GM03348 (cell line): ENCODE measurements at places on chromosomes 1 and 21.

GRCh38 chr1:23097316-23097715, 71.3 kb downstream of the LUZP1 start:
- no peak for DNase-seq

DNA sequence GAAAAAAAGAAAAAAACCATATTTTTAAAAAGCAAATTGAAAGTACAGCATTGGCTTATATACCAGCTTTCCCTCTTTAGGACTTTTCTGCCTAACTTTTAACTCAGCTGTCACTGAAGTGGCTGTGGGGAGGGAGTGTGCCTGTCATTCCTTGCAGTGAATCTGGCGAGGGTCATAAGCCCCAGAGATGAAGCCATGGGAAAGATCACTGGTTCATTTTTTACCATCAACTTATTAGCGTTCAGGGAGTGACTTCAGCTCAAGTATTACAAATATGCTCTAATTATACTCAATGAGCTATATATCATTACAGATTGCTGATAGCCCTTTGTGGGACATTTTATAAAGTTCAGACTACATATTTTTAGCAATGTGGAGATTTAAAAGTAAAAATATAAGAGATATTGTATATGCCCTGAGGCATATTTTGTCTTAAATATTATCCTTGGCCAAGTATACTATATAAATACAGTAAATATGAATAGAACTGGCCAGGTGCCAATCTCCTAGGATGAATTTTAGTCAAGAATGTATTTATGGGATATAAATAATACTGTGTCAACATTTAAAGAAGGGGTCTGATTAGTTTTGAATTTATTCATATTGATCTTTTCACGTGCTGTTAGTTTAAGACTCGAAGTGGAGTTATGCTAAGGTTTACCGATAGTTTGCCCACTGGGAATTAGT, 4.4 kb downstream of the TGFB2 start:
- DNase-seq = no peak

DNA sequence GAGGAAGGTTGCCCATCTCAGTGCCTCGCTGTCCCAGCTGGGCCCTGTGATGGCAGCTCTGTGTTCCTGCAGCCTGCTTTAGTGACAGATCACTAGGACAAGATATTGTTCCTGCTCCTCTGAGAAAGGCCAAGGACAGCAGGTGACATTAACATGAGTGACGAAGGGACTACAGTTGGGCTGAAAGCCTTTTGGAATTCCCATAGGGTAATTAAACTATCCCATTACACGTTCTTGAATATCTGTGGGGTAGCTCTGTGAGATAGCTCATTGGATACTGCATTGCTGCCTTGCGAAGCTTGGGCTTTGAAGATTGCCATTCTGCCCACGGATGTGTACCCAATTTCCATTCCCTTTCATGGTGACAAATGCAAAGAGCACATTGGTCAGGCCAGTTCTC, 78.2 kb upstream of the COA6 start:
- DNase-seq = no peak

DNA sequence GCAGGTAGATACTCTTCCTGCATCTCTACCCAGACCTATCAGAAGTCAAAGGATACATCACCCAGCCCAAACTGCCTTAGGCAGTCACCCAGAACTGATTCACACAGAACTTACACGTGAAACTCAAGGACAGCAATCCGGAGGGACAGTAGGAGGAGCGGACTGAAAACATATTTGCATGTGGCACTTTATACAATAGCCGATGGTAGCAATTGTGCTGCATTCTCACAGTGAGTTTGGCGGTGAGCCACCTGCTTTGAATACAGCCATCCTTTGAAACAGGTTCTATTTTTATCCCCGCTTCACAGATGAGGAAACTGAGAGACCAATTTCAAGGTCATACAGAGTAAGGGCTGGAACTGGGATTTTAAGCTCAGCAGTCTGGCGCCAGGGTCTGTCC, 69.5 kb downstream of the EDEM3 start:
- DNase-seq = no peak

- DNase-seq = peak; percentile 12
Measured at GRCh38 chr1:96968541-96968940, 247.0 kb downstream of the PTBP2 start.

DNA sequence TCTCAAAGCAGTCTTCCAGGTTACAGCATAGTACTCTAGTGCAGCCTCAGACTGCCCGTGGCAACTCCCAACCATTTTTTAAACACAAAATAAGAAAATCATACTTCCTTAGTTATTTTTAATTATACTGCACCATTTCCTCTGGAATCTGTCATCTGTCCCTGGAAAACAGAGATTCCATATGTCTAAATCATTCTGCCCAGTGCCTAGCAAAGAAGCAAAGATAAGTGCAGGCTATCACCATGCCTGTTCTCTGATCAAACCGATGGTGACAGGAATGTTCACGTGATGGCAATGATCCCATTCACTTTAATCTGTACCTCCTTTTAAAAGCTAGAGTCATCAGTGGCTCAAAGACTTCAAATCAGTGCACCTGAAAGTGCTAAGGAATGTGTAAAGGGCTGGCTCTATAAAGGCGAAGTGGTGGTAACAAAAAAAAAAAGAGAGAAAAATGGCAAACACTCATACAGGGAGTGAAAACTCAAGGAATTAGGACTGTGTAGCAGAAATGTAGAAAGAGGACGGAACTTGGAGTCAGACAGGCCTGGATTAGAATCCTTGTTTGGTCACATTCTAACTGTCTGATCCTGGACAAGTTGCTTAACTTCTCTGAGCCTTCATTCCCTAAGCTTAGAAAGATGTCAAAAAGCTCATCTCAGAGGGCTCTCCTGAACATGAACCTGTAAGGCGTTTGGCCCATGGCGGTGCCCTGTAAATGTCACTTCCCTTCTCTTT, 9.9 kb upstream of the CCN1 start:
- no peak for DNase-seq

- DNase-seq = peak; percentile 26
Measured at GRCh38 chr1:94979656-94980581, 53.0 kb upstream of the CNN3 start.

GRCh38 chr1:110717179-110717578, 42.4 kb upstream of the KCNA3 start:
- no peak for DNase-seq

DNA sequence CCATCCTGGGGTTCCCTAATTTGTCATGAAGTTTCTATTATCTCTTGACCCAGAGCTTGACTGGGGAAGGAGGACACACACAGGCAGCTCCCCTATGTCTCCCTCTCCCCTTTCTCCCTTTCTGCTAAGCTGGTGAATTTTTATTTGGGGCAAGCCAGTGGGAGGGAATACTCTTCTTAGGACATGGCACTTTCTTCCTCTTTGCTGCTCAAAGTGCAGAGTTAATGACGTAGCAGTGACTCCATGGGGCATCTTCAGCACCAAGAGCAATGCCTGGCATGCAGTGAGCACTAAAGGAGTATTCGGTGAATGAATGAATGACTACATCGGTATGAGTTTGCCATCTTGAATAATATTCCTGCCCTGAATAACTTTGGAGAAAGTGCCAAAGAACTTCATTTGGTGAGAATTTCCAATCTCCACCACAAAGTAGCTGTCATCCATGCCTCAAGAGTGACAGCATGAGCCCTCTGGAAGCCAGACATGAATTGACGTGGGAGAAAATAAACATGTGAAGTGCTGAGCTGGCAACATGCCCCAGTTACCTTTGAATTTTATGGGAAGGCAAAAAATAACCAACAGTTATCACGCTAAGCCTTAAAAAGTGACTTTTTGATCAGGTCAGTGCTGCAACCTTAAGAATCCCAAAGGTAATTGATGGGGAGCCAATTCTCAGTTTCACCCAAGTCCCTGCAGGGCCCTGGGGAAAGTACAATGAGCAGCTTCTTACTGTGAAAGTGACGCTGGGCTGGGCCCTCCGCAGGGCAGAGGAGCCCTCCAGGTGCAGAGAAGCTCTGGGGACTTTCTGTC, 22.1 kb upstream of the ATF3 start:
- no peak for DNase-seq

DNA sequence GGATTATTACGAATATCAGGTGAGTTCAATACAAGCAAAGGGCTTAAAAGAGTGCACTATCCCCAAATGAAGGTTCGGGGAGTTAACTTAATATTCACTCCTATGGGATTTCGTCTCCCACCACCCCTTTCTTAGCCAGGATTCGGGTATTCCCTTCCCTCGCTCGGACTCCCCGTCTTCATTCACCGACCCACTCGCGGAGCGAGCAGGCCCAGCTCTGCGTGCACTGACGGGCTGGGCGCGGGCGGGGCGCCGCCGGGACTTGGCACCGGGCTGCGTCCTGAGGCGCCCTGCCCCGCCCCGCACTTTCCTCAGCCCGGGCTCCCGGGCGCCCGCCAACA, 7.7 kb upstream of the MPZL1 start:
- peak; percentile 94 for DNase-seq

GRCh38 chr1:97396463-97396862, 524.4 kb downstream of the DPYD start:
- no peak for DNase-seq

DNA sequence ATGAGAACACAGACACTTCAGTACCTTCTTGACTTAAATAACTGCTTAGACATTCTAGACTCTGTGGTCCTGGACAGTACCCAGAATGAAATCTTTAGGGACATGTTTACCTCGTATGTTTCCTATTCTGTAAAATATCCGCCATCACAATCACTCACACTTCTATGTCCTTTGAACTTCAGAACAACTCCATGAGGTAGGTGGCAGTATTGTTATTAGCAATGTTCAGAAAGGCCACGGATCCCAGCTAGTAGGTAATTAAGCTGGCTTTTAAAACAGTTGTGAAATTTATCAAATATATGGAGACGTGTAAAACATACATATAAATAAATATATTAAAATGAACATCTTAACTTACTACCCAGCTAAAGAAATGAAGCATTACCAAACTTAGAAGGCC, 83.4 kb downstream of the CACHD1 start:
- DNase-seq = no peak

GRCh38 chr1:150386592-150386991, 22.6 kb downstream of the RPRD2 start:
- no peak for DNase-seq

DNA sequence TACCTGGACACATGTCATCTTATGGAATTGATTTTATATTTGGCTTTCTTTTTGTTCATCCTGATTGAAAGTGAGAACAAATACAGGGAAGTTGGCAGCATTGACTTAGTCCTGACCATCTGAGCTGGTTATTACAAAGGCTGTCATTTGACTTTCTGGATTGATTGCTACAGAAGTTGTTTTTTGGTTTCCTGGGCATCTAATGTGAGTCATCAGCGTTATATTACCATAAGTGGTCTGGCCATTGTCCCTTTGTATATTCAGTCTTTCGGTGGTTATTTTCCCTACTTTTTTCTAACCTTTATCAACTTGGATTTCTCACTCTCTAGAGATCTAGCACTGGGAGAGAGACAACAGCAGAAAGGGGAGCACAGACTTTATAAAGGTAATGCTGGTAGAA, 1646.5 kb downstream of the MRPL39 start:
- no peak for DNase-seq
